ENCODE measurements at places on chromosomes 13 and 19. TPM values are rescaled to one million over a fixed set of nuclear protein-coding genes. Genes with fewer than 3 reads are reported as not detected.

Gene ETV2
- 2.2 TPM for total RNA-seq

Gene TSSK6
- 2.1 TPM for total RNA-seq

Gene OR7A5
- not detected for total RNA-seq

Gene BEST2
- 4.3 TPM for total RNA-seq

Gene GARIN5A
- total RNA-seq: 1.7 TPM

Gene ZNF93
- not detected for total RNA-seq

Gene LCP1
- total RNA-seq: 0.14 TPM

Gene FFAR1
- total RNA-seq: not detected

Gene SLITRK1
- total RNA-seq: not detected

Gene LILRB1
- not detected for total RNA-seq

Gene WDR62
- total RNA-seq: 26.8 TPM

Gene ZNF560
- total RNA-seq: not detected

Gene SPC24
- 20.2 TPM for total RNA-seq

Gene MBNL2
- total RNA-seq: 18.6 TPM
